Fibroblast of skin of right biceps (primary cell): ENCODE measurements at places on chromosomes 1 and 21.

- DNase-seq: no peak
Observed at GRCh38 chr1:109243860-109244552, 5.3 kb upstream of the CELSR2 start.

DNA sequence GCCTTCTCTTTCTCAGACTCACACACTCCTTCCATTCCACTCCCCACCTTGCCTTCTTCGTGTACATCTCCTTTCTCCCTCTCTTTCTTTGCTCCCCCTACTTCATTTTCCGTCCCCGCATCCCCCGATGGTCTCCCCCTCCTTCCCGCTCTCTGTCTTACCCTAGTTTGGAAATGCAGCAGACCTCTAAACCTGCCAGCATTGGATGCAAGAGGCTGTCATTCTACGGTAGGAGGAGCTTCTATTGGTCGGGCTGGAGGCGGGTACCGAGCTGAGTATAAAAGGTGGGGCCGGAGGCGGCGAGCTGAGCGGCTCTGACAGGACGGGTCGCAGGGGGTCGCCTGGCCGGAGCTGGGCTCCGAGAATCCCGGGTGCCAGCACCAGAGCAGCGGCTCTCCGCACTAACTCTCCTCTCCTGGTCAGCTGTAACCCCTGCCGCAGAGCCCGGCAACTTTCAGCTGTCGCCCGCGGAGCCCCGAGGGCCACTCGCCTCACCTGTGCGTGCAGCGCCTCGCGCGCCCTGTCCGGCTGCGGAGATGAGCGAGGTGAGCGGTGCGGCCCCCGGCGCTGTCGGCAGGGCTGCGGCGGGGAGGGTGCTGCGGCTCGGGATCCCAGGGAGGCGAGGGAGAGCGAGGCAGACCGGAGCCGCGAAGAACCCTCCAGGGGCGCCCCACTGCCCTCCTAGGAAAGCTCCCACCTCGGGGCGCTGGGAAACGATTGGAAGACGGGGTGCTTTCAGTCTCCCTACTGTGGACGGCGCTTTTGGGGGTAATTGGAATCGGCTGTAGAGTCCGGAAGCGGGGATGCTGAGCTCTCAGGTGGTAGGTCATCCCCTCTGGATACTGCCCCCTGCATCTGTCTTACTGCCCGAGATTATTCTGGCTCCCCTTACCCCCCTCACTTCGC is at the start of gene PCP4L1:
Gene PCP4L1 (plus strand): TSS at position 307 of the 906 bp plus-strand sequence. CDS start 230 bp downstream, at position 537.
- peak; percentile 51 for DNase-seq

DNA sequence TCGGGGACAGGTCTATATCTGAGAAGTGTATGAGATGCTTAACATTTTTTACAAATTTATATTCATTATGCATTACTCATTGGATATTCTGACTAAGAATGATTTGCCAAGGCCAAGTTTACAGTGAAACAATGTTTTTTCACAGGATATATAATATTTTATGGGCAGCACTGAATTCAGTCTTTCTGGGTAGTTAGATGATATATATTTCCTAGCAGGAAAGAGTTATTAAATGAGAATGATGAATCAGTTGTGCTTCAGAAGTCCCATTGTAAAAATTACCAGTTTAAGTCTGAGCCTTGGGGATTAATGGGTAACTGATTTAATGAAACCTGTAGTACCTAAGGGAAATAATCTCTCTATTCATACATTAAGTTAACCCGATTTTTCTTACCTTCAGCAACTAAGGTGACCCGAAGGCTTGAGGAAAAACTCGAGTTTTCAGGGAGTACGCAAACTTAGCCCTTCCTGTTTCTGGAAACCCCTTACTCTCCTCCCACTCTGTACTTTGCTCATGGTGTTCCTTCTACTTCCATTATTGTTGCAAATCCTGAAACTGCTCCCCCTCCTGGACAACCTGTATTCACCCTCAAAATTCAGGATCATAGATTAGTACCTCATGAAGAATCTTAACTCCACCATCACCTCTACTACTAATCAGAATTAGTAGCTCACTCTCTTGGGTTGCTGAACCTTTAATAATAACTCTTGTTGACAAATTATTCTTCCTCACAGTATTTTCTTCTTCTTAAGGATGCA is 135.1 kb downstream of the AK5 start:
- DNase-seq: peak; percentile 47

- no peak for DNase-seq
Observed at GRCh38 chr1:11204396-11205190, 15.4 kb downstream of the ANGPTL7 start.

GRCh38 chr1:245797592-245798348 is 643.0 kb downstream of the KIF26B start:
- peak; percentile 43 for DNase-seq

DNA sequence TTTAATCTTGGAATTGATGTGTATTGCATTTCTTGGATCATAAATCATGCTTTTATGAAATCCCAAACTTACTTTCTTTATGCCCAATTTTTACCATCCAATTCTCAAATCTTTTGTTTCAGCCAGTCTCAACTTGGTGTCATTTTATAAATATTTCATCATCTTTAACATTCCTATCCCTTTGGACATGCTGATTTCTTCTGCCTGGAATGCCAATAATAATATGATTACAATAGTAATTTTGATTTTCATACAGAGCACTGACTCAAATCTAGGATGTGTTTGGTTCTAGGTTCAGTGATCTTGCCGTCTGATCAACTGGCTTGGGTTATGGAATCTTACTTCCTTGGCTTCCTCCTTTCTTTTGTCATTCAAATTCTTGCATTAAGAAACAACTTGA is 12.8 kb downstream of the RRP15 start:
- peak; percentile 28 for DNase-seq

DNA sequence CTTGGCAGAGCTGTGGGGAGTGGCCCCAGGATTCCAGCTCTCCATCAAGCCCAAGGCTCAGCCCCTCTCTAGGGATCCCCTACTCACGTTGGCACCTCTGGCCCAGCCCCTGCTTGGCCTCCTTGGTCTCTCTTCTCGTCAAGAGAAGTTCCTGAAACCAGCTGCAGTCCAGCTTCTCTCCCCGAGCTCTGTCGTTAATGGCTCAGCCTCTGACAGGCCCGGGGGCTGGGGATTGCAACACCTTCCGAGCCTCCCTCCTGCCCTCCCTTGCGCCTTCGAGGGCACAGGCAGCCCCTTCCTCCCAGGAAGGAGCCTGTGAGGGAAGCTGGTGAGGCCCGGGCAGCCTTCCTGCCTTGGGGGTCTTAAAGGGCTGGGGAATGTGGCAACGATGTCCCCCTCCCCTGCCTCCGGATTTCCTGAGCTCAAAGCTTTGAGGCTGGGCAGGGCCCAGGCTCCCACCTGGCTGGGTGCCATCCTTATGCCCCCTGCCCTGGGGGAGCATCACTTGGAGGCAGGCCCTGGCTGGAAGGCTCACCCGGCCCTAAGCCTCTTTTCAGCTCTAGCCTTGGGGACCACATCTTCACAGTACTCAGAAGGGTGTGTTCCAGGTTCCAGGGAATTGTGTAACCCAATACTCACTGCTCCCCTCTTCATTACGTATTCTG is at the start of gene CSF3R:
Gene CSF3R (minus strand): TSS at position 190 of the 665 bp plus-strand sequence. CDS start 3,417 bp downstream, outside the sequence.
- no peak for DNase-seq

DNA sequence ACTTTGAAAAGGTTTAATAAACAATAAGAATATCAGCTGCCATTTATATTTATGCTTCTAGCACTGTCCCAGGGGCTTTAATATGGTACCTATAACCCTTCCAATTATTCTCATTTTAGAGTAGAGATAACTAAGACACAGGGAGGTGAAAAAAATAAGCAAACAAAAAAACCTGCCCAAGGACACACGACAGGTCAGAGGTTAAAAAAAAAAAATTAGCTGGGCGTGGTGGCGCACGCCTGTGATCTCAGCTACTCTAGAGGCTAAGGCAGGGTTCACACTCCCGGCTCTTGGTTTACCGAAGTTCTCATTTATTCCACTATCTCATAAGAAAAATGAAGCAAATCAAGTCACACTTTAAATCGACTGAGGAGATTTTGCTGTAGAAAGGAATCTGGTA is 34.7 kb upstream of the CNN3 start:
- DNase-seq: no peak

DNA sequence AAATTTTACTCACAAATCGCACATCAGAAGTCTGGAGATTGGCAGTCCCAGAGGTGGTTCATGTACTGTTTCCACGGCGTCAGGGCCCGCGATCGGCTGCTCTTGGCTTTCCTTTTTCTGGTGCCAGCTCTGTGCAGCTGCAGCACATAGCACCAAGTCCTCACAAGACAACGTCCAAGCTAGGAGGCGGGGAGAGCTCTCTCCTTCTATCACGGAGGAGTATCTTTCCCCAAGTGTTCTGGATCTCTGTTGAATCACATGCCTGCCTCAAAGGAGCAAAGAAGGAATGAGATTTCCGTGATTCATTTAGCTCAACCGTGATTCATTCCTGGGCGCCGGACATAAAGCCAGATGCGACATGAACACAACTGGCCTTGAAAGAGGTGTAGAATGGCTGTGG is 25.5 kb downstream of the MT1HL1 start:
- no peak for DNase-seq

GRCh38 chr1:112196731-112197130 is 199.3 kb upstream of the CTTNBP2NL start:
- DNase-seq: no peak

DNA sequence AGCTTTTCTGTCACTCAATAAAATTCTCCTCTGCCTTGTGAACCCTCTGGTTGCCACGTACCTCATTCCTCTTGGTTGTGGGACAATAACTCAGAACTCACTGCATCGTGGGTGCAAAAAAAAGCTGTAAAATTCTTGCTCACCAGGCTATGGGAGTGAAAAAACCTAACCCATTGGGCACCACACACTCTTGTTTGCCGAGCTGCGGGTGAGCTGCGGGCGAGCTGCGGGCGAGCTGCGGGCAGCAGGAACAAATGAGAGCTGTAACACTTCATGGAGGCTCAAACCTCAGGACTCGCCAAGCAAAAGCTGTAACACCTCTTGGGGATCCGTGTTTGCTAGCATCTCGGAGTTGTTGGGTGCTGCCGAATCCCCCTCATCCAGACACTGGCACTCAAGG is 641.3 kb upstream of the CHRM3 start:
- DNase-seq: no peak

- DNase-seq: no peak
Observed at GRCh38 chr1:233289676-233290075, 5.8 kb downstream of the PCNX2 start.

DNA sequence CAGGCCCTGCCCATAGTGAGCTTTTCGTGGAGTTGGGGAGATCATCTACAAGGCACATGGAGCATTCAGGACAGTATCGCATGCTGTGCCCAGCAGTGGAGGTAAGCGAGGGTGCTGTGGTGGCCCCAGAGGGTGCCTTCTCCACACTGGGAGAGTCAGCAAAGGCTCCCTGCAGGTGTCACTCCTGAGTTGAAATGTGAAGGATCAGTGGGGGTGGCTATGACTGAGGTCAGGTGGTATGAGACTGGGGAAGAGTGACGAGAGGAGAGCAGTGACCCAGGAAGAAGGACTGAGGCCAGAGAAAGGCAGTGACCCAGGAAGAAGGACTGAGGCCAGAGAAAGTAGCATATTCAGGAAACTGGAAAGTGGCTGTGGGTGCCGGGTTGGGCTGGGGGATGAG is 53.0 kb downstream of the SPAG17 start:
- no peak for DNase-seq

GRCh38 chr1:101162736-101163735 is 73.8 kb upstream of the S1PR1 start:
- no peak for DNase-seq

DNA sequence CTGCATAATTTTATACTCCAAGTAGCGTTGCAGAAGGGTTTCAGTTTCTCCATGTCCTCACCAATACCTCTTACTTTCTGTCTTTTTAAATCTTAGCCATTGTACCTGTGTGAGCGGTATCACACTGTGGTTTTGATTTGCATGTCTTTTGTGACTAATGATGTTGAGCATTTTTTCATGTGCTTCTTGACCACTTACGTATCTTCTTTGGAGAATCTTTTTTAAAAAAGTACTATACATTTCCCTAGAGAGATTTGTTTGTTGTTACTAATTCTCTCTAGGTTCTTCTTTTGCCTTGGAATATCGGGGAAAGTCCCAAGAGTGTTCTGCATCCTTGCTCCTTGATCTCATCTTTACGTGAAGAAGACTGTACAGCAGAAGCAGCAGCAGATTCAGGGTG is 81.8 kb upstream of the WARS2 start:
- DNase-seq: no peak

DNA sequence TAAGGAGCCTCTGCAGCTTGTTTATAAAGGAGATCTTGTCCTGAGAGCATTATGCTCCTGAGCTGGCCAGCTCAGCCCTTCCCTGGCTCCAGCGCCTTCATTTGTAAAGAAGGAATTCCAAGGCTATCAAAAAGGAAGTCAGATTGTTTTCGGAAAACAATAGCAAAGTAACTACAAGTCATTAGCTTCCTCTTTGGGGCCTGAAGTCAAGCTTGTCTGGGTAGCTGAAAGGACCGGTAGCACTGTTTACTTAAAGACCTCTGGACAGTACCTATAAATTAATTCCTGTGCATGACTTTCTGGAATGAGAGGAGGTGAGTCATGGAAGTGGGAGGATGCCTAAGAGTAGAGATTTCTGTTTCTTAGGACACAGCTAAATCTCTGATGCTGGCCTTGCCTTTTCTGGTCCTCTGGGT is 20.7 kb upstream of the GJA5 start:
- no peak for DNase-seq

DNA sequence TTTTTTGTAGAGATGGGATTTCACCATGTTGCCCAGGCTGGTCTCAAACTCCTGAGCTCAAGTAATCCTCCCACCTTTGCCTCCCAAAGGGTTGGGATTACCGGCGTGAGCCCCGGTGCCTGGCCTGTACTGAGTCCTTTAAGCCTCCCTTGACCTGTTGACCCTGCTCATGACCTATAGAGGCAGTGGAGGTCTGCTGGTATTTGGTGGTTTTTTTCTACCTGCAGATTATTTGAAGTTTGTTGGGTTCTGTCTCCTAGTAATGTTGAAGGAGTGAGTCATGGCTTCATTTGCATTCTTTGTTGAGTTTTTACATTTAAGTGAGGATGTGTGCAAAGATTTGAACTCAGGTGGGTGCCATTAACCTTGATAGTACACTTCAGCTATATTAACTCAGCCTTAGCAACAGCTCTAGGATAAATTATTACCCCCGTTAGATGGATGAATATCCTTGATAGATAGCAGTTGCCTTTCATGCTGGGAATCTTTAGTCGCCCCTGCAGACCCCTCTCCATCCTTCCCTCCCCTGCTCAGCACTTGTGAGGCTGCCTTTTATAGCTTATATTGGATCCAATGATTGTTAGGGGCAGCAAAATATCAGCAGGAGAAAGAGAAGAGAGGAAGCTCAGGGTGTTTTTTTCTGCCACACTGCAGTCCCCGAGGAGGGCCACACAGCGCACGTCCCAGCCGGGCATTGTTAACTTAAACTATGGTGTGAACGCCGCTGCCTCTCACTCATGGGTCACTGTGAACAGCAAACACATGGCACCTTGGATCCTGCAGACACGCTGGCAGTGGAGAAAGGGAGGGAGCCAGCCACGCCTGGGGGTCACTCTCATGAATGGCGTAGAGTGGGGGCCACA is 14.9 kb upstream of the NPPB start:
- no peak for DNase-seq

DNA sequence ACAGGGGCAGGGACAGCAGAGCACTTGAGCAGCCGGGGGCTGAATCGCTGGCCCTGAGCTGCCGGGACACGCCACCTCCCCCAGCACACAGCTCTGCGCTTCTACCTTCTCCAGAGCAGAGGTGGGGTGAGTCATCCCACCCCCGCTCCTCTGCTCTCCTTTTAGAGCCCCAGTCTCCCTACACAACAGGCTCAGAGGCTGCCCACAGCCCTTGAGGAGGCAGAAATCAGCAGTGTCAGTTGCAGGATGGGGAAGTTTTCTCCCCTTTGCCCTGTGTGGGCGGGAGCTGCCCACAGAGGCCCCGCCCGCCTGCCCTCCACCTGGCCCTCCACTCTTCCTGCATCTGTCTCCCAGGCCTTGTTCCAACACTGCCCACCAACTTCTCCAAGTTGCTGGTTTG is 94.6 kb downstream of the STUM start:
- peak; percentile 71 for DNase-seq

- peak; percentile 15 for DNase-seq
Observed at GRCh38 chr1:100494393-100495084, 43.4 kb upstream of the GPR88 start.
